ENCODE measurements at places on chromosomes 12 and 14.
A peak's percentile ranks its signal among the peaks of the same experiment; 100 is the strongest.

GRCh38 chr12:89160716-89161123 lies 191.6 kb downstream of the DUSP6 start:
- DNase-seq = peak; percentile 74

DNA sequence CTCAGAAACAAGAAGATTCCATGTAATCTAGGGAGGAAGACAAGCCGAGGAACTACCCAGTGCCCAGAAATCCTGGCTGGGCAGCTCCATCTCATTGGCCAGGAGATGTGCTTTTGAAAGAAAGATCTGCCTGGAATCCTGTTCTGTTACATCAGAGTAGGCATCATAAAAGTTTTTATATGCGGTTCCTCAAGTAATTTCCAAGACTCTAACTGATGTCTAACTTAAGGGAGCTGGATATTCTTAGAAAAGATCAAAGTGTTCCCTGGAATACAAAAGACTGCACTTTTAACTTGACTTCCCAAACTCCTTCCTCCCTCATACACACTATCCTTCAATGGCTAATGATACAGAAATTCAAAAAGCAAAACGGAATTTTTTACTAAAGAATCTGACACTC lies 16.3 kb downstream of the RHOJ start:
- no peak for DNase-seq

GRCh38 chr14:31414190-31414833 lies 6.0 kb downstream of the HEATR5A start:
- no peak for DNase-seq

- DNase-seq = no peak
These were observed 40.7 kb upstream of the TMEM263 start for GRCh38 chr12:106914796-106915634.

- no peak for DNase-seq
These were observed 4.3 kb upstream of the GPHB5 start for GRCh38 chr14:63322897-63323573.

DNA sequence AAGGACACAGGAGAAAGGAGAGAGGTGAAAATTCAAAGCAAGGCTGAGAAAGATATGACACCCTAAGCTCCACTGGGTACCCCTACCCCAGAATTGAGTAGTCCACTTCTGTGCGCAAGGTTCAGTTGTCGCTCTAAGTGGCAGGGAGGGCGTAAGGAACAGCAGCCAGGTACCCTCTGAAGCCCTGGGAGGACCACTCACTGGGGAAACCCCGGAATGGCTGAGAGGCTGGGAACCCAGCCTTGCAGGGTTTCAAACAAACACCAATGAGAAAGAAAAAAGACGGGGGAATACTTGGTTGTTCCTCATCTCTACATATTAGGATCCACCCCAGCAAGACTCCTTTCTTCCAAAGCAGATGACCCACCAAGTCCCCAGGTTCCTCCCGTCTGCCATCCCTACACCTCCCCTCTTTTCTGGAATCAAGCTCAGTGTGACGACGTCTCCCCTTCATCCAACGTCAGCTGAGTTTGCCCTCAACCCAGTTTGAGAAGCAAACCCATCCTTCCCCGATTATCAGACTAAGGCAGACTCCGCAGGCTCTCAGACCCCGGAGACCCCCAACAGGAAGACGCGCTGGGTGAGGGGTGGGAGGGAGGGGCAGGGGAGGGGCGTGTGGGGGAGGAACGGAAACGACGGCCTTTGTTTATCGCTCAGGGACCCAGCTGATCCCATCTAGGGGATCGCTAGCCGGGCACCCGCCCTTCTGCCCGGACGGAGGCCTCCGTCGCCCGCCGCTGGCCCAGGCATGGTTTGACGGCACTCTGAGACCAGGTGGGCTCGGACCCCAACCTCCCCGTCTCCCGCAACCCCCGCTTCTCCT lies 795 bp downstream of the LMBR1L start:
- no peak for DNase-seq

- no peak for DNase-seq
These were observed 81.2 kb upstream of the ATP2B1 start for GRCh38 chr12:89789862-89790261.

- peak; percentile 64 for DNase-seq
These were observed 525.2 kb upstream of the CCDC196 start for GRCh38 chr14:65961004-65961403.

DNA sequence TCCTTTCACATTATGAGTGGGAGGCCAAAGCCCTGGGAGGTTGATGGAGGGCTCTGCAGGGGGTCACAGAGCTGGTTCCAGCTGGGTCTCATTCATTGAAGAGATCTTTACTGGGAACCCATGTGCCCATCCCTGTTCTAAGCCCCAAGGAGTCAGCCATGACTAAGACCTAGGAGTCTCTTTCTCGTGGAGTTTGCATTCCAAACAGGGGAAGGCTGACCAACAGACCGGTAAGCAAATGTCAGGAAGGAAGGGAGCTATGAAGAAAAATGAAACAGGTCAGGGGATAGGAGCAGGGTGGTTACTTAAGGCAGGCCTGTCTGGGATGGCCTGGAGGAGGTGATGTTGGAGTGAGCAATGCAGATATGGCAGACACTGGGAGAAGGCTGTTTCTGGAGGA lies 31.5 kb downstream of the SYNDIG1L start:
- no peak for DNase-seq

DNA sequence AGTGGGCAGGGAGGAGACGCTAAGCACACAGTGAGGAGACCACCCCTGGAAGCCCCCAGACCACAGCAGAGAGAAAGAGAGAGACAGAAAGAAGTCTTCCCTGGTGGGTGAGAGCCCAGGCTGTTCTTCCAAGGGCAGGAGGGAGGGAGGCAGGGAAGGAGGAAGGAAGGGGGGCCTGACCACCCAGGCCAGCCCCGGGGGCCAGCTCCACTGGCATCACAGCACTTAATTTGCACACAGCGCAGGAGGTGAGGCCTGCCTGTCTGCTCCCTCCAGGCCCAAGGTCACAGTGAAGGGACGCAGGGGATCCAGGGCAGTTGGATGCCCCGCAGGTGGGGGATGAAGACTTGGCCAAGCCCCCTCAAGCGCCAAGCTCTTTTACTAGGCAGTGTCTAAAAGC lies 141.9 kb upstream of the C14orf180 start:
- DNase-seq = peak; percentile 51

GRCh38 chr12:52673217-52673616 lies 7.0 kb downstream of the KRT1 start:
- no peak for DNase-seq

- DNase-seq = no peak
These were observed 21.6 kb upstream of the GPR132 start for GRCh38 chr14:105086833-105087307.

DNA sequence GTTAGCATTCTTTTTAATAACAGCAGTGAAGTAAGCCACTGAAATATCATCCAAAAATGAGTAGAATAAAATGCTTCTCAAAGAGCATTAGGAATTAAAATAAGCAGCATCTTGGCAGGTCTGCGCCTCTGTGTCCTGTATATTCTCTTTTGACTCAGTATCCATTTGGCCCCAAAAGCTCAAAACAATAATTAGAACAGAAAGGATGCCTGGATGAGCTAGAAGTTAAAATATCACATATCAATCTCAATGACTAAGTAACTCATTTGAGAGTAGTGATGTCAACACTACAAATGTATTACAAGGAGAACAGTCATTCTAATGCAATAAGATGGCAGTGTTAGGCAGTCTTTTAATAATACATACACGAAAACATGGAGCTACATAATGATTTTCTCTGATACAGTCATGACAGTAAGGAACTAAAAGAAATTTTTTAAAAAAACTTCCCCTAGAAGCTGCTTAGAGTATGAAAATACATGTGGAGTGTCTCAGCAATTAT lies 160.9 kb upstream of the ABCD2 start:
- DNase-seq = no peak

- no peak for DNase-seq
These were observed 23.3 kb downstream of the CYP46A1 start for GRCh38 chr14:99707420-99707819.

DNA sequence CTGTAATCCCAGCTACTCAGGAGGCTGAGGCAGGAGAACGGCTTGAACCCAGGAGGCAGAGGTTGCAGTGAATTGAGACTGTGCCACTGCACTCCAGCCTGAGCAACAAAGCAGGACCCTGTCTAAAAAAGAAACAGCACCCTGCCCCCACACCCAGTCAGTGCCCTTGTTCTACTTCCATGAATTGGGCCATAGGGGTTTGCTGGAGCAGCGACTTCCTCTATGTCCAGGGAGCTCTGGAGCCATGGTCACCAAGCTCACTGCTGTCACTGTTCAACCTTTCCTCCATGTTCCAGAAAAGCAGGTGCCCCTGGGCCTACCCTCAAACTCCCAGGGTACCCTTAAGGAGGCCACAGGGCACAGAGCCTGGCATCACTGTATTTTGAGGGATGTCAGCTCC lies 116.8 kb downstream of the RIN3 start:
- DNase-seq = no peak

DNA sequence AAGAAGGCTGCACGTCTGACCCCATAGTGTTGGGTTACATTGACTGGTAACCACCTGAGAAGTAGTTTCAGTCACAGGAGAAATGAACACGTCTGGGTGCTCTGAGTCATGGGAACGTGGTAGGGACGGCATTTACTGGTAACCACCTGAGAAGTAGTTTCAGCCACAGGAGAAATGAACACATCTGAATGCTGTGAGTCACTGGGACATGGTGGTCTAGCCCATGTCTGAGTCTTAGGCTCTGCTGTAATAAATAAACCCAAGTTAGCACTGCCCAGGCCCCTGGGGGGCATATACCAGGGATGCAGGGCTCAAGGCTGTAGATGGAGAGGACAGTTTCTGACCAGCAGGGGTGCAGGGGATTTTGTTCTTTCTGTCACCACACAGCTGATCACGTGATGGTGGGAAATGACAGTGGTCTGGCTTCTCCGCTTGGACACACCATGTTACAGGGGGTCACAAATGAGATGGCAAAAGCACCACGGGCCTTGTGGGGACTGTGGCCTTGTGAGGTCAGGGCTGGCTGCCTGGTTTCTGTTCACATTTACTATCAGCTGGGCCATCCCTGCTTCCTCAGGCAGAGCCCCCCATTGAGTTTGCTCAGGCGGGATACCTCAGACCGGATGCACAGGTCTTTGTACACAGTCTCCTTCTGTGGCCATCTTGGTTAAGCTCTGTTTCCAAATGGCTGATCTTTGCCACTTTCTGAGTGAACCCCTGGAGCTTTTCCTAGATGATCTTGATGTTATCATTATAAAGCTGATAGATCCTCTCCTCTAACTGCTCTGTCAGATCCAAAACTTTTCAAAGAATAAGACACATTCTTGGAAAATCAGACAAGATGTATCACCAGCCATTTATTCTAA lies 9.8 kb upstream of the C12orf42 start:
- DNase-seq = no peak

GRCh38 chr14:90572441-90573150 lies 175.8 kb downstream of the CALM1 start:
- DNase-seq = no peak

GRCh38 chr12:128853600-128854197 lies 421 bp downstream of the GLT1D1 start:
- DNase-seq = no peak

DNA sequence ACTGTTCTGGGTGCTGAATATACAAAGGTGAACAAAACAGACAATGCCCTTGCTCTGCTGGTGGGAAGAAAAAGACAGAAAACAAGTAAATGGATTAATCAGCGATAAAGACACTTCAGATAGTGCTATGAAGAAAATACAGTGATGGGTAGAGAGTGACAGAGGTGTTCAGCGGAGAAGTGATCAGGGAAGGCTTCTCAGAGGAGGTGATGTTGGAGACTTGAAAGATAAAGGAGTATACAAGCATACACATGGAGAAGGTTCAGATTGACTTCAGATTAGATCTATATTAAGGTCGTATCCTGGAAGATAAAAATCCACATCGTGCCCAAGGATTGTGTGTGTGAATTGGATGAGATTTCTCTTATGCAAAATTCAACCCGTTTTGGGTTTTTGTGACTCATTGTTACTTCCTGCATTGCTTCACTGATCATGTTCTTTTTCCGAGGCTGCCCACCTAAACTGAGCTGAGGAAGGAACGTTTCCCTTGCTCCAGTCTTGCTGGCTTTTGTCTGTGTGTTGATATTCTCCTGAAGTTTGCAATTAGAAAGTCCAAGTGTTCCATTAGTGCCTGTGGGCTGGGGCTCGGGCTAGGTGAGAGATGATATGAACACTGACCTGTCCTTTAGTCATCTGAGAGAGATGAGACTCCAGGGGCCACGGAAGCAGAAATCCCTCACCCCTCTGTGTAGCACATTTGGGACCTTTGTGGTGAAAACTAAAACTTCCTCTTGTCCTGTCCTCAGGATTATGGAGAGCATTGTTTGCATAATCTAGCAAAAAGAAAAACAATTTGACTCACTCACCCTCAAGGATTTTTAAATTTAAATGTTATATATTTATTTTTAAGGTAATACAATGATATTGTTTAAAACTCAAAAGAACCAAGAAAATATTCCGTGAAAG lies 27.6 kb downstream of the PLXNC1 start:
- DNase-seq = no peak

GRCh38 chr12:93033948-93034347 lies 104.9 kb upstream of the EEA1 start:
- DNase-seq = no peak

- no peak for DNase-seq
These were observed 41.4 kb downstream of the RAB35 start for GRCh38 chr12:120075034-120075616.

DNA sequence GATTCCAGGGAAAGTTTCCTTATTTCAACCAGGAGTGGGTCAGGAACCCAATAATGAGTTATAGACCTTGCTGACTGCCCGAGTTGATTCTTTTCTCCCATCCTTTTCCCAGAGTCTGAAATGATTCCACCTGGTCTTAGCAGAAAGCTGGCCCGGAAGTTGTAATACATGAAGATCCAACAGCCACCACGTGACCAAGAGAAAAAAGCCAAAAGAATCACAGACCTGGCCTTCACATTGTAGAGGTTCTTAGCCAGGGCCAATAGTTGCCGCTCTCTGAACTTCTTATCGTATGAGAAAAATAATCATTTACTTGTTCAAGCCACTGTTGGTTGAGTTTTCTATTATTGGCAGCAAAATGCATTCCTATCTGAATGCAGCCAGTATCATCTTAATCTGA lies 161.2 kb upstream of the HMGA2 start:
- no peak for DNase-seq

GRCh38 chr14:65976761-65977404 lies 509.3 kb upstream of the CCDC196 start:
- no peak for DNase-seq

DNA sequence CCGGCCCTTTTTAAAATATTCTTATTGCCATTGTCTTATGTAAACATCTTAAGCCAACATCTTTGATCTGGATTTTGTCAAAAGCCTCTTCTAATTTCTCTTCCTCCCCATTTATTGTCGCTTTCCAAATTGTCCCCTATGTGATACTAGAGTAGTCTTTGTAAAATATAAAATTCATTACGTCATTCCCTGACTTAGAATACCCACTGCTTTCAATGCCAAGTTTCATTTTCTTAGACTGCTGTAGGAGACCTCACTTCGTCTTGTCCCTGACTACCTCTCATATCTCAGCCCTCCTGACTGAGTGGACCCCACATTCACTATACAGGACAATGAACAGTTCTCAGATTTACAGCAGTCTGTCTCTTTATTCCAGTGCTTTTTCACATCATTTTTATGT lies 633.9 kb upstream of the LMO3 start:
- DNase-seq = no peak

DNA sequence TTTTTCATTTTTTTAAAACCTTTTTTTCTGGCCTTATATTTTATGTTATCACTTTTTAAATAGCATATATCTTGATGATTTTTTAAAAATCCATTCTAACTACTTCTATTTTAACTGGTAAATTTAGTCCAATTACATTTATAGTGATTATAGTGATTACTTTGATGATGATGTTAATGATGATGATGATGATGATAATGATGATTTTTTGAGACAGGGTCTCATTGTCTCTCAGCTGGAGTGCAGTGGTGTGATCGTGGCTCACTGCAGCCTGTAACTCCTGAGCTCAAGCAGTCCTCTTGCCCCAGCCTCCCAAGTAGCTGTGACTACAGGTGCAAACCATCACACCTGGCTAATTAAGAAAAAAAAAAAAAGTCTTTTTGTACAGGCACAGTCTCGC lies 27.1 kb downstream of the BRMS1L start:
- DNase-seq = no peak

Measured in ascending aorta (tissue), 2 donors.